Activated CD4-positive, alpha-beta T cell treated with anti-CD3 and anti-CD28 coated beads, Interleukin-2, amount 50 U/mL, for 24 hours (primary cell): ENCODE measurements at places on chromosomes 11 and 22.

DNA sequence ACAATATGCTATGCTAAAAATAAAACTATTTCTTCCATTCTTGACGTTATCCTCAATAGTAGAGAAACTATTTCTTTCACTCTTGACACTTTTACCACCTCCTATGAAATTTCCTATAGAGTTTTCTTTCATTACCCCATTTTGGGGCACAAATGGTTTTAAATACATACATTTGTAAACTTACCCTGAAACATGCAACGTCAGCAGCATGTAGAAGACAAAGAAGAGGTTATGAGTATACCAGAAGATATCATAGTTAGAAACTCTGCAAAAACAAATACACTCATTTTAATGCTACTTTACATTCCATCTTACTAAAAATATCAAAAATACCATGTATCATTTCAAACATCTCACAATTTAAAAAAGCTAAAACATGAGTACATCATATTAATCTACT lies 69.5 kb downstream of the NOX4 start:
- DNase-seq, result no peak

GRCh38 chr11:50080256-50080655 lies 47.6 kb downstream of the OR4C45 start:
- DNase-seq, result no peak

DNA sequence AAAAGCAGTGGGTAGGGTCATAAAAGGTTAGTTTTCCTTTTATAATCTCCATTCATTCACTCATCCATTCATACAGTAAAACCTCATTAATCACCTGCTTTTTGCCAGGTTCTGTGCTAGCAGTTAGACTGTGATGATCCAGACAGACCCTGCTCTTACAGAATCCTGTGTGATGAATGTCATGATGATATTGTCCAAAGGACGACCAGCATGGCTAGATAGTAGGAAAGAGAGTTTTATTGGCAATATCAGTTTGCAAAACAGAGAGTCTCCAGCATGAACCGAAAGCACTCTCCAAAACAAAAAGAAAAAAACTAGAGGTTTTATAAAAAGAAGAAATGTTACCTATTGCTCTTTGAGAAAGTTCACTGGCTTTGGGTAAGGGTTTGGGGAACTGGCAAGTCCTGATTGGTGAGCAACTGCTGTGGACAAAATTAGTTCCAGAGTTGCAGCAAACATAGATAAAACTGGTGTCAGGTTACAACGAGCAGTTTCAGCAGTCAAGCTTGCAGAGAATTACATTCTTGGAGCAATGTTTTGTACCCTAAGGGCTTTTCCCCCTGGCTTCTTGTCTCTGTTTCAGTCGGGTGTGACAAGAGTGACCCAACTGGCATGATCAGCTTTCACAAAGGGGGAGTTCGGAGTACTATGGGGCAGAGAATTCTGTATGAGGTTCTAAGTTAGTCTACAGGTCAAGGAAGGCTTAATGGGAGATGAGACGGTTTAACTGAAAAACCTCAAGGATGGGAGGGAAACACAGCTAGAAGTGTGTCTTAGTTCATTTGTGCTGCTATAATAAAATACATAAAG lies 58.3 kb downstream of the HSD17B12 start:
- no peak for DNase-seq

DNA sequence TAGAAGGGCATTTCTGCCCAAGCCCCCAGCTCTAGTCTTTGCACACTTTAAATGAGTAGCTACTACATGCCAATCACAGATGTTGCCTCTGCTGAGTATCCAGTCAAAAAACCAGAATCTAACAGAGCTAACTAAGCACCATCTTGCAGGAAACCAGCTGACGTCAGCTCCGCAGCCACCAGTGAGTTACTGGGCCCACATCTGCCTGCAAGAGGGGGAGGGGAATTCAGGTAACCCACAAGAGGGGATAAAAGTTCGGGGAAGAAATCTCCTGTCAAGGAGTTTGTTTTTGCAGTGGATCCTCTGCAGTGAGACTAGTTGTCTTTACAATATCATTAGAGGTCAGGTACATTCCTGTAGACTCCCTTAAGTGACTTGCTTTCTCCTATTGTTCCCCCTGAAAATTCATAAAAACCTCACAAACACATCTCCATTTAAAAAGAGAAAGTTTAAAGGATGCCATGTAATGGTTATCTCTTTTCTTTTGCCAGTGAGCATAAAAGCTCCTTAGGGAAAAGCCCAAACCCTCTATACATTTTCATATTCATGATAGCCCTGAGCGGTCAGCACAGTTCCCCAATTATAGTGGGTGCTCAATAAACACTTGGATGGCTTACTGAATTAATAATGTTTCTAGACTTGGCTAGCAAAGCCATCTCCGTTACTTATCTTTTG lies 9.3 kb downstream of the CD44 start:
- no peak for DNase-seq

DNA sequence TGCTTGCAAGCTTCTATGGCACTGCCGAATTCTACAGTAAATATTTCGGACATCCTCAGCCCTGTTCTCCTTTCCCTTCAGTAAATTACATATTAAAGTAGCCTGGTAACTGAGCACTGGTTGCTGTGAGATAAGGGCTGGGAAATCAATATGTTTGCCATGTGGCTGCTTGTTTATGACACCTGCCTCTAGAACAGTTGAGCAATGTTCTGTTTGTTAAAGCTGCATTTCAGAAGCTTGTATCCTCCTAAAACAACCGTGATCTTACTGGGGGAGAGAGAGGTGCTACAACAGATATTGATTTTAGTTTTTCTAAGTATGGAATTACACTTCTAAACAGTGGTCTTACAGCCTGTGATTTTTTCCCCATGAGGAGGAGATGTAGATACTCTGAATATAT lies 39.4 kb downstream of the ZBTB16 start:
- no peak for DNase-seq

DNA sequence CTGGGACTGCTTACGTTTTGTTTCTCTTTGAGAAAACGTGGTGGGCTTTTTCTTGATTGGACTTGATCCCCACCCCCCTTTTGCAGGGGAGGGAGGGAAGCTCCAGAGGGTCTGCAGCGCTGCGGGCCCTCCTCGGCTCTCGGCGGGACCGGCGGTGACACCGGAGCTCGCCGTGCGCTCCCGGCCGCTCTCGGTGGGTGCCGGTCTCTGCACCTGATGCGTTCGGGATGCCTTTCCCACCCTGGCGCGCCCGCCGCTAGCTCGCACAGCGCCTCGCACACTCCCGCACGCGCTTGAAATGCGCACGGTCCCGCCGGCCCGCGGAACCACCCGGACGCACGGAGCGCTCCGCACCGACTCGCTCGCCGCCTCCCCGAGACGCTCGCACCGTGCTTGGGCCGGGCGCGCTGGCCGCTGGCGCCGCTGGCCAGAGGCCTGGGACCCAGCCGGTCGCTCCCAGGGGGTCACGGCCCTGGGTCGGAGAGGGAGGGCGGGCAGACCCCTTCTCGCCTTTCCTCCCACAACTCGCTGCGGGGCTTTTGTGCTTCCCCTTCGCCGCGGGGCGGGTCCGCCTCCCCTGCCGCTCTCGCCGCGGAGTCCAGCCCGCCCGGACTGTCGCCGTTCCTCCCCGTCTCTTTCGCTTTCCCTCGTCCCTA lies 1.0 kb downstream of the ZBTB16 start:
- no peak for DNase-seq

GRCh38 chr11:124844664-124845079 lies 20.6 kb upstream of the ROBO3 start:
- no peak for DNase-seq

GRCh38 chr22:22171357-22172218 lies 73.0 kb upstream of the VPREB1 start:
- no peak for DNase-seq

DNA sequence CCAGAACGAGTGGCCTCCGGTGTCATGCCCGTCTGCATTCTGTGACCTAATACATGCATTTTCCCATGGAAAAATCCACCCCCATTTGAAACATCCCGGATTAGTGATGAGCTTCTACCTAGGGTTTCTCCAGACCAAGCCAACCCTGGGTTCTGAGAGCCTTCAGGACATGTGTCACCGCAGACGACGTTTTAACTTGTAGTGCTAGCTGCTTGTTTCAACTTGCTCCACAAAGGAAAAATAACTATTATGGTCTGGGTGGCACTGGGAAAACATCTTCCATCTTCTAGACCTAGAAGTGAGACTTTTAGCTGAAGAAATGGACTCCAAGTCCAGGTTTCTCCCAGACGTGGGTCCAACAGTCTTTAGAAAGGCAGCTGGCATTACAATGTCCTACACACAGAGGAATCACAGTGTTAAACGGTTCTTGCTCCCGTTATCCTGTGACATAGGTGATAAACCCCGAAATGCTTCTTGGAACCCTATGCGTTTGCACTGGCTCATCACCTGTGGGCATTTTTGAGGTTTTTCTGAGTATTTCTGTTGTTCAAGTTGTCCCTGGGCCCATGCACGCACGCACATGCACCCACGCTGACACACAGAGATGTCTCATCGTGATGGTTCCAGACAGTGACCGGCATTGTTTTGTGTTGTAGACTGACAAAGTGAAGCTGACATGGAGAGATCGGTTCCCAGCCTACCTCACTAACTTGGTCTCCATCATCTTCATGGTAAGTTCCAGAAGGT lies 46.6 kb upstream of the FADD start:
- no peak for DNase-seq

DNA sequence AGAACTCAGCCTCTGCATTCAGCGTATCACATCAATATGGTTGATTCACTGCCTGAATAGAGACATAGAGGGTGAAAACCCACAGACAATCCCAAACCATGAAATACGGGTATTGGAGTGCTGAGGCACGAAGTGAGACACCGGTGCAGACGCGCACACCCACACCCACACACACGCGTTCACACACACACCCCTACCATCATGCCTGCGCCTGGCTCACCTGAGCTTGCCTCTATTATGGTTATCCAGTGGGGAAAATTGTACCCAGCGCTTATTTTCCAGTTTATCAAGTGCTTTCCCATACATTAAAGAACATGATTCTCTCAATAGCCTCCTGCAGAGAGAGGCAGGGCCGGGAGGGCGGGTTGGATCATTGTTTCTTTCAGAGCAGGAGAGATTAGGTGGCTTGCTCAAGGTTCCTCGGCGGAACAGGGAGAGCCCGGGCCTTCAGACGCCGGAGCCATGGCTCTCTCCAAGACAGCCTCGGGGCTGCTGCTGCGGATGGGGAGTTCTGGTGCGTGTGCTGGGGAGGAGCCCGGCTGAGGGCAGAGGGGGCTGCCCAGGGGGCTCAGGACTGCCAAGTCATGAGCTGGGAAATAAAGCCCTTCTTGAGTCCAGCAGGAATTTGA lies 78.9 kb upstream of the THY1 start:
- no peak for DNase-seq

DNA sequence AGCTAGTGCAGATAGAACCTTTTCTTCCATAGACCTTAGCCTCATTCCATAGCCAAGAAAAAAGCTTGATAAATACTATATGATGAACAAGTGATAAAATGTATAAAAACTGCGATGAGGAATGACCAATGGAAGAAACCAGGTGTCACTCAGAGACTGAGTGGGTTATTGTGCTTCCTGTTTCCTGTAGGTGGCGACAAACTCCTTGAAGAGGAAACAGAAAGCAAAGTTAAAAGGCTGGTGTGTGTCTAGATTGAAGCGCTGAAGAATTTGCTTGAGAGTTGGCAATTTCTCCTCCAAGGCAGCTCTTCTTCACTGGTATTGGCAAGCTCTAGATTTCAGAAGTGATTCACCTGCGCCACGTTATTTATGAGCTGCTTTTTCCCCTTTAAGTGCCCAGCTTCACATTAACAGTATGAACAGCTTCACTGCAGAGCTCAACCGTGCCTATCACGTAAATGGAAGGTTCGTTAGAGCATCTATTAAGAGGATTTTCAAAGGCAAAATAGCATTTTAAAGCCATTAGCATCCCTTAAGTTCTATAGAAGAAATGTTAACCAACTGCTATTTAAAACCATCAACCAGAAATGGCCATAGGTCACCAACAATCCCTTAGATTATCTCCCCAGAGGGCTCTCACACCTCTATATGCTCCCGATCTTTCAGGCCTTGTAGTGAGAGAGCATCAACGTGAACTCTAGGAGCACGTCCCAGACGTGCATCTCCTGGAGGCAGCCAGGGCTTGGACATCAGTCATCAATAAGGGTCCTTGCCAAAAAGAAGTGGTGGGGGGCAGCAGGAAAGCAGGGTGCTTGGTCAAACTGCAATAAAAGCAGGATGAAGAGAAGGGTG lies 179.4 kb downstream of the CADM1 start:
- DNase-seq, result peak; percentile 15

DNA sequence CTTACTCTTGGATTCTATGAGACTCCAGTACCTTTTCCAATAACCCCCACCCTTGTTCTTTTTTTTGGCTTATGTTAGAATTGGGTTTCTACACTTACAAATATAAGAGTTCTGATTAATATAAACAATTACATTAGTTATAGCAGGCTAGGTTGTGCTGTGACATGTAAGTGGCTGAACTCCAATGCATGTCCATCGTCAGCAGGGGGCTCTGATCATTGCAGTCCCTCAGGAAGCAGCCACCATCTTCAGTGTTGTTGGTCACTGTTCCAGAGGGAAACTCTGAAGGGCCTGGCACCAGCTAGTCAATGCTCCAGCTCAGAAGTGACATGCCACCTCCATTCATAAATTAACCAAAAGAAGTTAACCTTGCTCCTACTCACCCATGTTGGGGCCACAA lies 5.6 kb downstream of the LIPT2 start:
- no peak for DNase-seq

GRCh38 chr11:83115551-83115950 lies 41.4 kb upstream of the PCF11 start:
- no peak for DNase-seq
